ENCODE measurements at places on chromosomes 5 and 9.

- DNase-seq = no peak
These were observed 628.4 kb downstream of the HINT1 start for GRCh38 chr5:130536691-130537090.

GRCh38 chr9:113012492-113012891 lies 500 bp upstream of the ZNF883 start:
- no peak for DNase-seq

DNA sequence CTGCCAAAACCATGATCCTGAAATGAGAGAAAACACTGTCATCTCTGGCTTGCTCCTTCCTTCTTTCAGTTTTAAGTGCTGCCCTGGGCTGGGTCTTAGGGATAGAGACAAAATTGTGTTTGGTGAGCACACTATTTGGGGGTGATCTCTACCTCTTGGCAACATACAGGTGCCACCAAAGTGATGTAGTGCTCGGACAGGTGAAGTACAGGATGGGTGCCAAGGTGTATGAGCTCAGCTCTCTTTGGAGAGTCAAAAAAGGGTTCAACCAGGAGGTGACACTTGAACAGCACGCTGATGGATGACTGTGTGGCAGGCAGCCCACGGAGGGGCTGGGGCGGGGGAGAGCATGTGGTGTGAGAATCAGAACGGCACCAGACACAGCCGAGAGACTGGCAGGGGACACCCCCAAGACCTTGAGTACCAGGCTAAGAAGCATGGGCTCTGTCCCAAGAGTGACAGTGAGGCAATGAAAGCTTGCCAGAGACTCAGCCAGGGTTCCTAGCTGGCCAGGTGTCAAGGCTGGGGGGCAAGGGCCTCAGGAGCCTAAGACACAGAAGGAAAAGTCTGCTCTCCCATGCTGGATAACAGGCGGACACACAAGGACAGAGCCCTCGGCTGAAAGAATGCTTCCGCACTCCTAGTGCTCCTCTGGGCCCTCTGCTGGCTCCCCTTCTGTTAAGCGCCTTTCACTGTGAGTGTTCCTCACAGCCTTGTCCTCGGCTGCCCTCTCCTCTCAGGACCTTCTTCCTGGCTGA lies 2.5 kb downstream of the NHP2 start:
- DNase-seq = no peak

- no peak for DNase-seq
These were observed 145.9 kb upstream of the GHR start for GRCh38 chr5:42277293-42277692.

- DNase-seq = no peak
These were observed 161.8 kb upstream of the VLDLR start for GRCh38 chr9:2459756-2460155.

- DNase-seq = no peak
These were observed 195.8 kb downstream of the EFNA5 start for GRCh38 chr5:107474716-107475489.

DNA sequence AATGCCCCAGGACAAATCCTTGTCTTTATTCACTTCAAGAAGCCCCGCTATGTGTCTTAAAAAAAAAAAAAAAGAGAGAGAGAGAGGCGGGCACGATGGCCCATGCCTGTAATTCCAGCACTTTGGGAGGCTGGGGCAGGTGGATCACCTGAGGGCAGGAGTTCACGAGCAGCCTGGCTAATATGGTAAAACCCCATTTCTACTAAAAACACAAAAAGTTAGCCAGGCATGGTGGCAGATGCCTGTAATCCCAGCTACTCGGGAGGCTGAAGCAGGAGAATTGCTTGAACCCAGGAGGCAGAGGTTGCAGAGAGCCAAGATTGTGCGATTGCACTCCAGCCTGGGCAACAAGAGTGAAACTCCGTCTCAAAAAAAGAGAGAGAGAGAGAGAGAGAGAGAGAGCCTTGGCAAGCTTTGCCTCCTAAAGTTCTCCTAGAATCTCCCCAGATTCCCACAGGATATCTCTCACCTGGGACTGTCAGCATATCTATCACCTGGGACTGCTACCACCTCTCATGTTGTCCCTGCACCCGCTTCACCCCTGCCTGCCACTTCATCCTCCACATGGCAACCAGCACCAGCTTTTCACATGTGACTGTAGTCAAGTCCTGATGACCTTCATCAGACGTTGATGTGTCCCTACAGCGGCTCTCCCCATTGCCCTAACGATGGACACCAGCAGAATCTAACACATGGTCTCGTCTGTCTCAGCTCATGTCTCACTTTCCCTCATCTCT lies 5.8 kb downstream of the ITK start:
- no peak for DNase-seq

DNA sequence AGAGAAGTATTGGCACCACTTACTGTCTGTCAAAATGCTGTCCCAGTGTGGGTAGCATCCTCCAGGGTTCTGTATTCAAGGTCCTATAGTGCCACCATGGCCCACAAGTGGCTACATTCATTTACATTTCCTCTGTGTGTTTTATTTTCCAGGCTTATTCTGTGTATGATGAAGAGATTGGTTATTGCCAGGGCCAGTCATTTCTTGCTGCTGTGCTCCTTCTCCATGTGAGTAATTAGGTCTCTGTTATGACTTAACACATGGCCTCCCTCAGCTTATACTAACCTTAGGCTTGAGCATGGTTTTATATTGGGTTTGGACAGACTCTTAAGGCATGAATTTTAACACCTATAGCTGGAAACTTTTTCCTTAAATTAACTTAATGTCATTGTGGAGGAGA lies 36.7 kb downstream of the GPR21 start:
- DNase-seq = no peak

- no peak for DNase-seq
These were observed 980 bp downstream of the CCNO start for GRCh38 chr5:55232271-55232984.

DNA sequence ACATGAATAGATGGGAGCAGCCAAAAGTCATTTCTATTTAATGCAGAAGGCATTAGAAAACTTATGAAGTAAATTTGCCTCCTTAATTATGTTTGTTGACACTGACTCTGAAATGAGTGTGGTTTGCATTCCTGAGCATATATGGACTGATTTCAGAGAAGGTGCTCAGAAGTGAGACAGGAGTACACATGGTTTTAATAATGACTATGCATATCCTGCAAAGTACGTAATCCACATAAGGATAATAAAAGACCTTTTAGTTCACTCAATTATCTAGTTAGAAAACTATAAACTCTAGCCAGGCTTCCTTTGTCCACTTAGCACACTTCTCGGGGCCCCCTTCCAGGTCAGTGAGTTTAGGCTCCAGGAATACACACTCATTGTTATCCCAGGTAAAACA lies 75.7 kb upstream of the SNX2 start:
- DNase-seq = no peak

DNA sequence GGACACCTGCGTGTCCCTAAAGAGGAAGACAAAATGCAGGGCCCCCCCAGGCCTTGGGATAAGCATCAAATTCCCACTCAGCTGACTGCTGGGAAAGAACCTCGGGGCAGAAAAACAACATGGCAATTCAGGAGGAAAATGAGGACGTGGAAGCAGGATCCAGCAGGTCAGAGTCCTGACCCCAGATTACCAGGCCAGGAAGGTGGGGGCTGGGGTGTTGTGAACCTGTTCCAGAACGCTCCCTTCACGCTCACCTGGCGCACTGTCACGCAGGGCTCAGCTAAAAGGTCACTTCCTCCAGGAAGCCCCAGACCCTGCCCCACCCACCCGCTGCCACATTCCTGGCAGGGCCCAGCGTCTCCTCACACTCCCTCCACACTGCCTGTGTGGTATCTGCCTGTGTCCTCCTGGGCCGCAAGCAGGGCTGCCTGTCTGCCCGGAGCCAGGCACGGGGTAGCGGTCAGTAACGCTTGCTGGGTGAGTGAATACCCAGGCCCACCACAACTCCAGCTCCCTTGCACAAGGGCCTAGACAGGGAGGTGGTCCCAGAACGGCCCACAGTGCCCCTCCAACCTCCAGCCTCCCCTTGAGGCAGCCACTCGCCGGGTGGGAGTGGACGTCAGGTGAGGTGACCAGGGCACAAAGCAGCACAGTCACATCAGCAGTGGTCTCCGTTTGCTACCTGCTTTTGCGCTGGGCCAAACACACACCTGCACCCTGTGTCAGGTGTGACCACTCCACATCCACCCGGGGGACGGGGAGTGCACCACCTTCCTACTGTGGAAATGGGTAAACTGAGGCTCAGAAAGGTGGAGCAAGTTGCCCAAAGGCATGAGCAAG lies 18.1 kb downstream of the VAV2 start:
- no peak for DNase-seq

GRCh38 chr9:23524607-23525155 lies 301.4 kb downstream of the ELAVL2 start:
- DNase-seq = no peak

DNA sequence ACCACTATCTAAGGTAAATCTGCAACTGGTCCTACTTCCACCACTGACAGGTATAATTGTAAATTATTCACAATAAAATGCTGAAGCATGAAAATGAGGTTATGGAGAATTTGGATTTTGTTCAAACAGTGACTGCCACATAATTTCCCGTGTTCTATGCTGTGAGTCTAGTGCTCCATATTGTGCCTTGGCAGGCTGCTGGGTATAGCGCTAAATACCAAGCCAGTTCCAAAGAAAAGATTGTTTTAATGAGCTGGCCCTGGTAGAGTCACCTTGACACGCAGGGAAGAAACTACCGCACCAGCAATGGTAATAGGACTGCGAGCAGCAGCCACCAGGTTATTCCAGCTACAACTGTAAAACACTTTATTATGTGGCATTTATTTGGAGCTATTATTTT lies 30.4 kb downstream of the PSMB7 start:
- no peak for DNase-seq

GRCh38 chr9:119284118-119284517 lies 85.1 kb downstream of the BRINP1 start:
- DNase-seq = no peak

DNA sequence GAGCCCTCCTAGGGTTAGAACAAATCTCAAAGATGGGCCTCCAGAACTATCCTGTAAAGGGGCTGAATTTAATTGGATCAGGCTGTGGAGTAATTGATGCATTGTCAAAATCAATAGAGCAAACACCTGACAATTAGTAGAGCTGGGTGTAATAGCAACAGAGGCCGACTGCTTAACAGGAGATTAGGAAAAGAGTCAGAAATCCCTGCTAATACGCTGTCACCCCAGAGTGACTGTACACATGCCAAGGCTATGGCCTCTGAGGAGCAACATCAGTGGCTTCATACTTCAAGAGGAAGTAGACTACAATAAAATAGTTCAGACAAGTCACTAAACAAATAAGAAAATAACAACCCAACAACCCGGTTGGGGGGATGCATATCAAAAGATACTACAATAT lies 18.7 kb upstream of the GRPEL2 start:
- no peak for DNase-seq

DNA sequence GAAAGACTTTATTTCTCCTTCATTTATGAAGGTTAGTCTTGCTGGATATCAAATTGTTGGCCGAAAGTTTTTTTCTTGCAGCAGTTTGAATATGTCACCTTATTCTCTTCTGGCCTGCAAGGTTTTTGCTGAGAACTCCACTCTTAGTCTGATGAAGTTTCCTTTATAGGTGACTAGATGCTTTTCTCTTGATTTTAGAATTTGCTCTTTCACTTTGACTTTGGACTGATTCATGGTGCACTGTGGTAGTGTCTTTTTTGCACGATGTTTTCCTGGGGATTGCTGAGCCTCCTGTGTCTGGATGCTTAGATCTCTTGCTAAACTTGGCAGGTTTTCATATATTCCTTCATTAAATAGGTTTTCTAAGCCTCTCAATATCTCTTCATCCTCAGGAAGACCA lies 12.4 kb downstream of the AHRR start:
- no peak for DNase-seq

GRCh38 chr5:53366245-53366644 lies 114.2 kb upstream of the FST start:
- no peak for DNase-seq

GRCh38 chr5:34970552-34970951 lies 41.2 kb downstream of the DNAJC21 start:
- DNase-seq = no peak

DNA sequence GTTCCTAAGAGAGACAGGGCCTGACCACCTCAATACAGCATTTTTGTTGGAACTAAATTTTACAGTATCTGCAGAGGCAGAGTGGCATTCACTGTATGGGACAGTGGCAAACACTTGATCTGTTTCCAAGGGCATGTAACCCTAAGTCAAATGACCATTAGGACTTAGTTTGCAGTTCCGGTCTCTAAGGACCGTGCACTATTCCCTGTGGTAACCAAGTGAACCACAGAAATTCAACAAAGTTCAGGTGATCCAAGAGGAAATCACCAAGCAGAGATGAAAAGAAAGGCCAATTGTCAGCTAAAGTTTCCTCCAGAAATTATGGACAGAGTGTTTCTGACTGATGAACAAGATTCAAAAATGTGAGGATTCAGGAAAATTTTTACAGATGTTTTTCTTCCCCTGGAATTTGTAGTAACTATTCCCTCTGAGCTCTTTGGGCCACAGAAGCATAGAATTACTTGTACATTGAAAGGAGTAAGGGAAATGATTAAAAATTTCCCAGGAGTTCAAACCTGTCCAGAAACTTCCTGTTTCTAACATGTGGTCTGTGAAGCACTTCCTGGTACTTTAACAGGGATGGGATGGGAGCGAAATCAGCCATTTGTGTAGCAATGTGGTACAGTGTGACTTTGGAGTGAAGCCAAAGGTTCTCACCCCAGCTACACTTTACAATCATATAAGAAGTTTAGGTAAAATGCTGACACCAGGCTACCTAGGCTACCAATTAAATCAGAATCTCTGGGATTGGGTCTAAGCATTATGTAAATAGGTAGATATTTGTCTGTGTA lies 266.1 kb upstream of the MAP3K1 start:
- no peak for DNase-seq

DNA sequence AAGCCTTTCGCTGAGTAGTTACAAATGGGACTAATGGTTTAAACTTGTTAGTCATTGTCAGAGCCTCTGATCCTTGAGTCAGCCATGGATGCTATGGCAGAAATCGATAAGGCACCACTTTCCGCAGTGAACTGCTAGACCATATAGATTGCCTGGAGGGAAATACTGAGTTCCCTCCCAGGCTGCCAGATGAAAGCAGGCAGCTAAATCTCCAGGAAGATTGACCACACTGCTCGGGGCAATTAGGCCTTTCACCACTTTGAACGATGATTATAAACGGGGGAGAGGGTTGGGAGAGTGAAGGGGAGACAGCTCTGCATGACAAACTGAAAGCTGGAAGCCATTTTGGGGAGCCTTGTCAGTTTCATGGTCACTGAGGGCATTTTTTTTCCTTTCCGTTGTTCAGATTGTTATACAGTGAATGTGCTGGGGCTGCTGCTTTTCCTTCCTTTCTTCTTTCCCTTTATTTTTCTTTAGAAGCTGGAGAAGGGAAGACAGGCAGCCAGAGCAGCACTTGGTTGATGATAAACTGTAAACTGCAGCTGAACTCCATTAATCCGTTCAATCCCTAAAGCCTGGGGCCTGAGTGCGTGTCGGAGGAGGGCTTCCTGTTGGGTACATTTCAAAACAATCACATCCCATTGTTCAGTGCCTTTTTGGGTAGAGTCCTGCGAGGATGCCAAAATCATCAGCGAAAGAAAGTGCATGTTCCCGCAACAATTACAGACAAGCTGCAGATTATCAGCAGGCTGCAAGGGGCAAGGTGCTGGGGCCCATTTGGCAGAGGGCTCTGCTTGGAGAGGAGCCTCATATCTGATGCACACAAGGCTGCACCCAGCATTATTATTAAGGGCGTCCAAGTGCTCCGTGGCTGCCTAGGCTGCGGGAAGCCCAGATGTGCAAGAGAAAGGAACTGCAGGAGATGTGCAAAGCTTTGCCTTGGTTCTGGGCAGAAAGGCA lies 308.4 kb downstream of the PSAT1 start:
- DNase-seq = no peak

GRCh38 chr9:99762470-99762869 lies 59.2 kb upstream of the NR4A3 start:
- no peak for DNase-seq

GRCh38 chr9:5453673-5454072 lies 3.3 kb downstream of the CD274 start:
- no peak for DNase-seq
